Occipital lobe (tissue), 3 donors: ENCODE measurements at places on chromosomes 1 and 21. TPM values are rescaled to one million over a fixed set of nuclear protein-coding genes. Genes with fewer than 3 reads are reported as not detected.

- no peak for DNase-seq
These were observed 431.5 kb downstream of the LMO4 start for GRCh38 chr1:87760155-87760554.

DNA sequence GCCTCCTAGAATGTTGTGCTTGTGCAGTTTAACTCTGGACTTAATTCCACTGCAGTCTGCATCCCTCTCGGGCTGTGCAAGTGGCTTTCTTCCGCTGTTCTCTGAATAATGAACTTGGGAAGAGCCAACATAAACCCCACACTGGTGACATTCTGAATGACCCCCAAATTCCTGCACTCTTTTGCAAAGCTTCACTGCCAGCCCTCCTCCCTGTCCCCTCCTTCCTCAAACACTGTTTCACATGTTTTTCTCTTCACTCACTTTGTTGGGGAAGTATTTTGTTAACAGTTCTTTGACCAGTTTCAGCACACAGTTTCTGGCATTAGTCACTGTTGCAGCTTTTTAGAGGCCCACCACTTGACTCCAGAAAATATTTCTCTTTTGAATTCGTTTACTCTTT, 39.7 kb downstream of the GNG12 start:
- no peak for DNase-seq

FCRL1 gene
- total RNA-seq = 0.16 TPM

ZNF670 gene
- 24.8 TPM for total RNA-seq

AGMAT gene
- total RNA-seq = 0.47 TPM

DNA sequence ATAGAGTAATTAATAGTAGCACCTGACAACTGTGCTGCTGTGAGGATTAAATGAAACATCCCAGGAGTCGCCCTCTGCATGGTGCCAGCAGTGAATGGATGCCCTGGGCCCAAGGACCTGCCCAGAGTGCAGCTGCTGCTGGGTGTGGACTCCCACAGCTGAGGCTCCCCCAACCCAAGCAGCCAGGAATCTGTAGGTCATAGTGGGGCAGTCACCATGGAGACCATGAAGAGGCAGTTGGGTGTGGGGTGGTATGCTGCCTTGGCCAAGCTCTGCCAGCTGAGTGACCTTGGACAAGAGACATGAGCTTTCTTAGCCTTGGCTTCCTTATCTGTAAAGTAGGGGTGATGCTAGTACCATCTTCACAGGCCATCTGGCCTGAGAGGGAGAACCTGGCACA, 9.4 kb downstream of the OLIG2 start:
- no peak for DNase-seq

DOP1B gene
- 30.9 TPM for total RNA-seq

GRCh38 chr21:15210235-15210678, 145.5 kb upstream of the NRIP1 start:
- DNase-seq = no peak

GRCh38 chr1:52216907-52217458, 75.1 kb downstream of the ZFYVE9 start:
- no peak for DNase-seq

DNA sequence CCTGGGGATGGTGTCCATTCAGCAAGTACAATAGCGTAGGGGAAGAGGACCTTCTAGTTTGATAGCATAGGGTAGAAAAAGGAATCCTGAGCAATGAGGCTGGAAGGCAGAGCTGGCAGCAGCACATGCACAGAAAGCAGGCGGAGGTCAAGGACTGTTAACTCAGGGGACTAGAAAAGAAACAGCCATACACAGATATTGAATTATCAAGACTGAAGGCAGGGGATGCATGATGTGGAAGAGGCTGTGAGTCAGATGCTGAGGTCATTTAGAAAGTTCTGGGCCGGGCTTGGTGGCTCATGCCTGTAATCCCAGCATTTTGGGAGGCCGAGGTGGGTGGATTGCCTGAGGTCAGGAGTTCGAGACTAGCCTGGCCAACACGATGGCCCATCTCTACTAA, 65.6 kb downstream of the OPTC start:
- DNase-seq = no peak

GRCh38 chr1:157105988-157106812, 6.6 kb upstream of the ETV3L start:
- DNase-seq = no peak

DNA sequence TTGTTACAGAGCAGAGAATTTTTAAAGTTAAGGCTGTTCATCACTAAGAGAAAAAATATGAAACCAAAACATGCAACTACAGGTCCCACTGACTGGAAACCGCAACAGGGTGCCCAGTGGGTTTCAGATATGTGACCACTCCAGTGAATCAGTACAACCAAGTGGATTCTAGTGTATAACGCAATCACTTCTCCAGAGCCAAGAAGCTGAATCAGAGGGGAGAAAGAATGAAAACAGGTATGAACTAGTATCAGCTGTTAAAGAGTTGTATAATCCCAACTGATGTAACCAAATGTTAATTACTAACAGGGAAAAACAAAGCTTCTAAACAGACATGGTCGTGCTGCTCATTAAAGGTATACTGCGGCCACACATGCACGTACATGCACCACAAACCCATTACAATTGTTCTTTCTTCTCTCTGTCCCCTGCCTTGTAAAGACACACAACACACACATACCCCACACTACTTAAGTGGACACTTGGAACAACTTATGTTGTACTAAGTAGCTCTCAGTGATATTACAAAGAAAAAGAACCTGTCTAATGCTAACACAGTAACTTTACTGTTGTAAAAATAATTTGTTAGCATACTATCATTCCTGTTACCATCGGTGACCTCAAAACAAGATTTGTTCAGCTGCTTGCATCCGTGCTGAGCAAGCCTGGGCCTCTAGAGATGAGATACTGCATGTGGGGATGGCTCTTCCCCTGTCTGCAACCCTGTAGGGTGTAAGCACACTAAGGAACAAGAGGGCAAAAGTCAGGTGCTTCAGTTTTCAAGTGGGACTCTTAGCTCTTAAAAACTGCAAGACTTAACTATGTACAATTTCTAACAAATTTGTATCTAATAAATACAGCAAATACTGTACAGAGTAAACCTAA, 74.2 kb downstream of the PTPN14 start:
- DNase-seq = no peak

- no peak for DNase-seq
These were observed 60.7 kb upstream of the PAX7 start for GRCh38 chr1:18569811-18570545.

DNA sequence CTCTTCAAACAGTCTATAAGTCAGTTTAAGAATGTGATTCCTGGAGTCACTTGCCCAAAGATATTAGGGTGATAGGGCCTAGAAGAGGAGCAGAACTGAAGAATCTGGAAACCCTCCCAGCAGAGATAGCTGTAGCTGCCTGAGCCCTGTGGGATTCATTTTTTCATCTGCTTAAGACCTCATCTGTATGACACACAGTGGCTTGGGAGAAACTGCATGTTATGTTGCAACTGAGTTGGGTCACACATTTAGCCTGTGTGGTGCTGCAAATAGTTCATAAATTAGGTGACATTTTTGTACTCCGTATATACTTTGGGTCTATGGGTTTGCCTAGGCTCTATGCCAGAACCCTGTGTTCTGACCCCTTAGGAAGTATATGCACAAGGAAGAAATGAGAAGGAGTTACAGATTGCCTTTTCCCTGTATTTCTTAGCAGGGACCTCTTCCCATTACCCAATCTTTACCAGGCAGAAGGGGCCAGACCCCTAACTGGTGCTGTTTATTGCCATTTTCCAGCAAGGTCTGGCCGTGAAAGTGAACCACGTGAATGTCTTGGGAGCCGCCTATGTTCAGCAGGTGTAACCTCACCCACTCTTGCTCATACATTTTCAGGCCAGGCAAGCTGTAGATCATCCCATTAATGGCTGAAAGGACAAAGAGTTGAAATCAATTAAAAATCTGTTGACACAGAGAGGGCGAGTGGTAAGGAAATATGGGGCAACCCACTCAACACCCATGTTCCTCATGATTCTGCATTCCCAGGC, 41.9 kb upstream of the SLC19A2 start:
- DNase-seq = no peak

OSBPL9 gene
- total RNA-seq = 68.3 TPM

- no peak for DNase-seq
These were observed 18.8 kb downstream of the AVPR1B start for GRCh38 chr1:206098242-206098919.
